MM.1S (cell line): ENCODE measurements at places on chromosomes 7 and 10.

DNA sequence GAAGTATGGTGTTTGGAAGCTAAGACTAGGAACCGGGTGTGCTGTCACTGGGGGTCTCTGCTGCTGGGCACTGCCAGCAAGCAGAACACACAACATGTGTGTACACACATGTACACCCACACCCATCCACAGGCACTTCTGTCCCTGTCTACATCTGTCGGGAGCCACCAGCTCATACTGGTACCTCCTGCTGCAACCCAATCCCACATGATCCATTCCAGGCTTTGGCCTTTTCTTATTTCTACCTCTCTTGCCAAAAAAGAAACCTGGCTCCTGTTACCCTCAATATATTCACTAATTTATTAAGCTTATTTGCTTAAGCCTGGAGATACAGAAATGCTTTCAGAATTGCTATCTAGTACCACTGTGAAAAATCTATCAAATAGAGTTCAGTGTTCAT, 246.0 kb downstream of the DIP2C start:
- no peaks in the 10 kb centered on the region for H3K4me1 ChIP-seq
- no peaks in the 10 kb centered on the region for H3K36me3 ChIP-seq
- H3K27ac ChIP-seq: no peak overlapping the region
- no peaks in the 10 kb centered on the region for H3K27me3 ChIP-seq

GRCh38 chr10:26555719-26556368, 117.7 kb downstream of the APBB1IP start:
- H3K36me3 ChIP-seq: no peaks in the 10 kb centered on the region
- no peak overlapping the region for H3K27ac ChIP-seq
- no peaks in the 10 kb centered on the region for H3K4me1 ChIP-seq
- H3K4me3 ChIP-seq: no peak overlapping the region

- H3K27ac ChIP-seq: peak overlapping the region; percentile 56; the same call in 1 of the 2 replicates
- peaks cover 20% of the 10 kb centered on the region for H3K4me1 ChIP-seq
- H3K36me3 ChIP-seq: no peaks in the 10 kb centered on the region
Measured at GRCh38 chr10:17029581-17030271, 99.9 kb downstream of the CUBN start.

DNA sequence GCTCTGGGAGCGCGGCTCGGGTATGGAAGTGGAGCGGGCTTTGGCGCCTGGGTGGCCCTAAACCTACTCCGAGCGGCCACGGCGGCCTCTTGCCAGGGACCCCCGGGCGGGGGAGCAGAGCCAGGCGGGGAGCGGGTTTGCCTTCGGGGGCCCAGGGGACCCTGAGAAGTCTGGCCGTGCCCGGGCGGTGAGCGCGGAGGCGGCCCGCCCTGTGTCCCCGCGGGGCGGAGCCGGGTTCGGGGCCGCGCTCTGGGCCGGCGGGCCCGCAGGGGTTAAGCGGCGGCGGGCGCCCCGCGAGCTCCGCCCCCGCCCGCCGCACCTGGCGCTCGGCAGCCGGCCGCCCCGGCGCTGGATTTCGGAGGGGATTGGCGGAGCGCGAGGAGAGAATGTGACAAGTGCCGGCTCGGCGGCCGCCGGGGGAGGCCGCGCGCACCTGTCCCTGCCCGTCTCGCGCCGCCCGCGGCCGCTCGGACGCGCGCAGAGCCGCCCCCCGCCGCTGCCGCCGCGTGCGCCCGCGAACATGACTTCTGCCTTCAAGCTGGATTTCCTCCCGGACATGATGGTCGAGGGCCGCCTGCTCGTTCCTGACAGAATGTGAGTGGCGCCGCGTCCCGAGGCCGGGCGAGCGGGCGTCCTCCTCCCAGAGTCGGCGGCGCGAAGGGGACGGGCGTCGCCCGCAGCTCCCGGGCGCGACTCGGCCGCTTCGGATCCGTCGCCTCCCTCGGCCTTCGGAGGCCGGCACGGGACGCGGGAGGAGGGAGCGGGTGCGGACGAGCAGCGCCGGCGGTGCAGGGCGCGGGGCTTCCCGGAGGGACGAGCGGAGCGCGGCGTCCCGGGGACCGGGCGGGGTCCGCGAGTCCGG, at the start of gene CELF2:
Gene CELF2 (plus strand): TSS at position 303 of the 862 bp plus-strand sequence. CDS start 218 bp downstream, at position 521.
- no peaks in the 10 kb centered on the region for H3K36me3 ChIP-seq
- DNase-seq: peak; percentile 91
- no peaks in the 10 kb centered on the region for H3K27me3 ChIP-seq
- peak within 1 kb of the TSS; percentile 73; the same call in 1 of the 2 replicates for H3K27ac ChIP-seq
- 0 out of 2 replicates have a peak, but pooled peaks cover 14% of the 10 kb centered on the region for H3K4me1 ChIP-seq

- H3K27me3 ChIP-seq: no peaks in the 10 kb centered on the region
- H3K4me1 ChIP-seq: peaks cover 22% of the 10 kb centered on the region
- peaks cover 50% of the 10 kb centered on the region for H3K36me3 ChIP-seq
- DNase-seq: no peak
- H3K27ac ChIP-seq: peak overlapping the region; percentile 99; the same call in 1 of the 2 replicates
Measured at GRCh38 chr10:3782146-3782450, 2.9 kb downstream of the KLF6 start.

- no peak overlapping the region for H3K27ac ChIP-seq
- H3K4me1 ChIP-seq: no peaks in the 10 kb centered on the region
- peaks cover 68% of the 10 kb centered on the region for H3K27me3 ChIP-seq
- no peaks in the 10 kb centered on the region for H3K36me3 ChIP-seq
- H3K4me3 ChIP-seq: no peak overlapping the region
- no peak for DNase-seq
Measured at GRCh38 chr10:133201948-133202725, 27.9 kb upstream of the UTF1 start.

DNA sequence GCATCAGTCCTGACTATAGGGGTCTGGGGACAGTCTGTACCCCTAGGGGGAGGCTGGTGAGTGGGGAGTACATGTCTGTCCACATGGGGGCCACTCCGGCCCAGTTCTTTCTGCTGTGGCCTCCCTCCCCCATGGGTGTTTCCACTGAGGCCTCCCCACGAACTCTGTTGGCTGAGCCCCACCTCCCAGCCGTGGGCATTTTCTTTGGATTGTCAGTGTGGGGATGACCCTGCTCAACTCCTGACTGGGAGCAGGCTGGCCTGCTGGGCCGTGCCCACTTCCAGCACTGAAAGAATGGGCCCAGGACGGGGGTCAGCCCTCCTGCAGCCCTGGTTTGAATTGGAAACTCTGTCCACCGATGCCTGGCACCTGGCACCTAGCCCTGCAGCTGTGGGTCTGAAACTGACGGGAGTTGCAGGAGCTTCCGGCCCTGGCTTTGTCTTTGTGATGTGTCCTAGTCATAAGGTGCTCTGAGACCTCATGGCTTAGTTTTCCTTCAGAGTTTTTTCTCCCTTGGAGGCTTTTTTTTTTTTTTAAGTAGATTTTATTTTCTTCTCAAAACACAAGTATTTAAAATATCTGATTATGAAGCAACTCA, 46.5 kb downstream of the LHPP start:
- H3K36me3 ChIP-seq: no peaks in the 10 kb centered on the region
- peak overlapping the region; percentile 2; the same call in 1 of the 2 replicates for H3K4me3 ChIP-seq
- H3K27ac ChIP-seq: peak overlapping the region; percentile 86
- no peaks in the 10 kb centered on the region for H3K27me3 ChIP-seq
- peaks cover 17% of the 10 kb centered on the region for H3K4me1 ChIP-seq

- H3K4me3 ChIP-seq: no peak overlapping the region
- H3K4me1 ChIP-seq: no peaks in the 10 kb centered on the region
- H3K36me3 ChIP-seq: no peaks in the 10 kb centered on the region
- DNase-seq: no peak
- H3K27ac ChIP-seq: no peak overlapping the region
Measured at GRCh38 chr7:64098-64915, 128.1 kb upstream of the FAM20C start.

- 0 out of 2 replicates have a peak, but pooled peaks cover under 1% of the 10 kb centered on the region for H3K4me1 ChIP-seq
- H3K27me3 ChIP-seq: 0 out of 2 replicates have a peak, but pooled peaks cover 3% of the 10 kb centered on the region
- no peak overlapping the region for H3K4me3 ChIP-seq
- no peaks in the 10 kb centered on the region for H3K36me3 ChIP-seq
- DNase-seq: no peak
- no peak overlapping the region for H3K27ac ChIP-seq
Measured at GRCh38 chr10:70976063-70976695, 87.8 kb upstream of the PCBD1 start.

DNA sequence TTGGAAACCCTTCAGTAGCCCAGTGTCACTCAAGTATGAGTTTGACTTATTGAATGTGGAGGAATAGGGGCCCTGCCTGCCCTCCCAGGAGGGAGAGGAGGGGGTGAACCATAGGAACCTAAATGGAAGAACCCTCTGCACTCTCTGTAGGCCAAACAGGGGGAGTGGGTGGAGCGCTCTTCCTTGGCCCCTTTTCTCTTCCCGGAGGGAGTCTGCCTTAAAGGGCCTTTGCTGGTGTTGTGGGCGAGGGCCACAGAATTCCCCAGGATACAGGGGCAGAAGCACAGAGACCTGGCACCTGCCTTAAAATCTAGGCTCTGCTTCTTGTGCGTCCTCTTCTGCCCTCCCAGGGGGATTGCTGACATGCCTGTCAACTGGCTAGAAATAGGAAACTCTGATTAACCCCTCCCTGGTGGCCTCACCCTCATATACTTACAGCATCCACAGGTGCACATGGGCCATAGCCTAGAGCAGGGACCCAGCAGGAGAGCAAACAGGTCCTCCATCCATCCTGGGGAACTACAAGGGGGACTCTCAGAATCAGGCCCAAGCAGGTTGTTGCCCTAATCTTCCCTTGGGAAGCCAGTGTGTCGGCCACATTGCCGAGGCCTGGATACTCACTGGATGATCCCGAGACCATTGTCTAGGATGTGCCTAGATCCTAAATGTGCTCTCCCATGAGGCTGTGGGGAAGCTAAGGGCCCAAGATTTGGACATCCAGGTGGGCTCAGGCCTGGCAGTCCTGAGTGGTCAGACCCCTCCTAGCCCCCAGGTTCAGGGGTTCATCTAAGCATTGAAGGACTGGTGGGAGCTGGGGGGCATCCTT, 3.4 kb downstream of the TRIM8 start:
- H3K4me1 ChIP-seq: peaks cover 57% of the 10 kb centered on the region
- H3K4me3 ChIP-seq: peak overlapping the region; percentile 94

- H3K4me3 ChIP-seq: no peak overlapping the region
- H3K27me3 ChIP-seq: no peaks in the 10 kb centered on the region
- H3K36me3 ChIP-seq: peaks cover 10% of the 10 kb centered on the region; the same call in 1 of the 2 replicates
- DNase-seq: no peak
Measured at GRCh38 chr7:47314248-47314647, 267.7 kb downstream of the TNS3 start.

- peaks cover 51% of the 10 kb centered on the region for H3K27me3 ChIP-seq
- H3K36me3 ChIP-seq: no peaks in the 10 kb centered on the region
- no peak overlapping the region for H3K4me3 ChIP-seq
Measured at GRCh38 chr7:157436763-157437480, 100.1 kb downstream of the DNAJB6 start.

DNA sequence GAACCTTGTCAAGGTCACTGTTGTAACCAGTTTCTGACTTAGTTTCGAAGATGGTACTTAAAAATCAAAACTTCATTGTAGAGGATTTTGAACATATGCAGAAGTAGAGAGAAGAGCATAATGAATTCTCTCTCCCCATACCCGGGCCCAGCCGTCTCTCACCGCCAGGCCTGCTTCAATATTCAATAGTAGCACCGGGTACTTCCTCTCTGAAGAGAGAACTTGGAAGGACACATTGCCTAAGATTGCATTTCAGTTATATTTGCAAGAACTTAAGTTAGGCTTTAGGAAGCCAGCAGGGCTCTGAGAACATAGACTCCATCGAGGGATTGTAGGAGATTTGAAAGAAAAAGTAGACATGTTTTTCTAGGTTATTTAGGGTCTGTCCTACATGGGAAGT, 19.1 kb downstream of the LMTK2 start:
- H3K36me3 ChIP-seq: no peaks in the 10 kb centered on the region
- H3K4me3 ChIP-seq: no peak overlapping the region
- H3K27ac ChIP-seq: no peak overlapping the region
- no peak for DNase-seq

GRCh38 chr10:58982470-58983239, 193.8 kb upstream of the PHYHIPL start:
- H3K4me1 ChIP-seq: no peaks in the 10 kb centered on the region
- DNase-seq: no peak
- no peaks in the 10 kb centered on the region for H3K36me3 ChIP-seq
- H3K27me3 ChIP-seq: no peaks in the 10 kb centered on the region

GRCh38 chr7:139947021-139947420, 115.7 kb downstream of the PARP12 start:
- H3K4me3 ChIP-seq: no peak overlapping the region
- no peaks in the 10 kb centered on the region for H3K36me3 ChIP-seq
- no peak for DNase-seq
- H3K4me1 ChIP-seq: no peaks in the 10 kb centered on the region

GRCh38 chr7:54858008-54858692, 99.1 kb upstream of the SEC61G start:
- no peak overlapping the region for H3K27ac ChIP-seq
- DNase-seq: no peak
- no peak overlapping the region for H3K4me3 ChIP-seq
- H3K27me3 ChIP-seq: no peaks in the 10 kb centered on the region
- H3K4me1 ChIP-seq: no peaks in the 10 kb centered on the region
- H3K36me3 ChIP-seq: no peaks in the 10 kb centered on the region

- H3K36me3 ChIP-seq: no peaks in the 10 kb centered on the region
- H3K4me3 ChIP-seq: no peak overlapping the region
- no peak overlapping the region for H3K27ac ChIP-seq
- DNase-seq: peak; percentile 53
- no peaks in the 10 kb centered on the region for H3K27me3 ChIP-seq
Measured at GRCh38 chr7:83271212-83272099, 108.8 kb upstream of the PCLO start.

GRCh38 chr7:44980393-44981034, 1.7 kb upstream of the MYO1G start:
- H3K36me3 ChIP-seq: peaks cover 11% of the 10 kb centered on the region; the same call in 1 of the 2 replicates
- H3K4me1 ChIP-seq: peaks cover 44% of the 10 kb centered on the region
- no peak overlapping the region for H3K4me3 ChIP-seq
- H3K27me3 ChIP-seq: no peaks in the 10 kb centered on the region

DNA sequence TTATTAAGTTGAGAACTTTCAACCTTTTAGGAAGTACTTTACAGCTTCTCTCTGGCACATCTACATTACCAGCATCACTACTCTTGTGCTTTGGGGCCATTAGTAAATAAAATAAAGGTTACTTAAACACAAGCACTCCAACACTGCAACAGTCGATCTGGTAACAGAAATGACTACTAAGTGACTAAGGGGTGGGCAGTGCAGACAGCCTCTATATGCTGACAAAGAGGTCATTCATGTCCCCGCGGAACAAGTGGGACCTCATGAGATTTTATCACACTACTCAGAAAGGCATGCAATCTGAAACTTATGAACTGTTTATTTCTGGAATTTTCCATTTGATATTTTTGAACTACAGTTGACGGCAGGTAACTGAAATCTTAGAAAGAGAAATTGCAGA, 111.3 kb upstream of the DNAJB12 start:
- no peaks in the 10 kb centered on the region for H3K36me3 ChIP-seq
- no peak overlapping the region for H3K4me3 ChIP-seq
- H3K4me1 ChIP-seq: no peaks in the 10 kb centered on the region
- DNase-seq: no peak

- no peak overlapping the region for H3K27ac ChIP-seq
- no peak overlapping the region for H3K4me3 ChIP-seq
- no peaks in the 10 kb centered on the region for H3K4me1 ChIP-seq
- no peak for DNase-seq
Measured at GRCh38 chr7:37359662-37360444, 88.8 kb downstream of the ELMO1 start.

- H3K4me3 ChIP-seq: no peak overlapping the region
- H3K27me3 ChIP-seq: peaks cover 6% of the 10 kb centered on the region
- H3K27ac ChIP-seq: no peak overlapping the region
- no peaks in the 10 kb centered on the region for H3K4me1 ChIP-seq
- no peaks in the 10 kb centered on the region for H3K36me3 ChIP-seq
Measured at GRCh38 chr10:117218654-117219053, 21.4 kb downstream of the KCNK18 start.

- H3K4me3 ChIP-seq: no peak overlapping the region
- DNase-seq: no peak
- no peaks in the 10 kb centered on the region for H3K27me3 ChIP-seq
- no peaks in the 10 kb centered on the region for H3K4me1 ChIP-seq
- no peaks in the 10 kb centered on the region for H3K36me3 ChIP-seq
Measured at GRCh38 chr7:16223963-16224707, 197.2 kb downstream of the CRPPA start.

GRCh38 chr7:21706131-21706530, 163.3 kb downstream of the DNAH11 start:
- H3K4me1 ChIP-seq: no peaks in the 10 kb centered on the region
- DNase-seq: no peak
- H3K36me3 ChIP-seq: no peaks in the 10 kb centered on the region
- no peaks in the 10 kb centered on the region for H3K27me3 ChIP-seq
